Effector memory CD4-positive, alpha-beta T cell (primary cell): ENCODE measurements at places on chromosomes 7 and 10.

GRCh38 chr7:38524786-38525185 lies 106.4 kb downstream of the AMPH start:
- DNase-seq: no peak

- no peak for DNase-seq
These were observed 470.3 kb downstream of the AUTS2 start for GRCh38 chr7:70068531-70068930.

GRCh38 chr10:3264161-3264761 lies 91.7 kb upstream of the PITRM1 start:
- DNase-seq: no peak

- DNase-seq: peak; percentile 19
These were observed 120.7 kb downstream of the PRKAG2 start for GRCh38 chr7:151756076-151756731.
